ENCODE measurements at places on chromosomes 12 and 14.

GRCh38 chr14:81169711-81170103, 51.1 kb downstream of the GTF2A1 start:
- H3K27me3 ChIP-seq: no peaks in the 10 kb centered on the region
- peak overlapping the region; percentile 42 for H3K4me3 ChIP-seq
- H3K27ac ChIP-seq: no peak overlapping the region
- H3K36me3 ChIP-seq: no peaks in the 10 kb centered on the region
- no peaks in the 10 kb centered on the region for H3K4me1 ChIP-seq

DNA sequence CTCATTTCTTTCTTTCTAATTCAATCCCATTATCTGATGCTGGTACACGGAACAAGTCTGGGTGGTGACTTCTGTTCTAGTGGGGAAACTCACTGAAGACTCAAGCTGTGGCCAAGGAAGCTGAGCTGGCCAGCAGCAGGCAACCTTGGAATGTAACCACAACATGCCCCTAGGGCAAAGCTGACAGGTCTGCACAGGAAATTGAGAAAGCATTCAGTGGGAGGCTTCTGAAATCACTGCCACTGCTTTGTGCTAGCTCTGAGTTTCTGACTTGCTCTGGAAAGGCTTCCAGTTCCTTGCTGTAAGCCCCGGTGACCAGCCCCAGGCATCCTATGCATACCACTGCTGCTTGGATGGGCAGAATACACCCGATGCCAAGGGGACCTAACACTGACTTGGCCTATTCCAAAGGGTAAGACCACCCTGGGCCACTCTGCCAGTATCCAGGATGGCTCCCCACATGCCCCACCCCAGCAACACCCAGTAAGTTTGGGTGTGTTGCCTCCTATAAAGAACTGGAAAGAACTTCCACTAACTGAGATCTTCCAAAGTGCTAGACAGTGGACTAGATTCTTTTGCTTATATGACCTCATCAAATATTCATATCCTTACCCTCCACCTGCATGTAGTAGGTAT, 84.5 kb upstream of the CDKN3 start:
- no peak overlapping the region for H3K4me3 ChIP-seq
- H3K4me1 ChIP-seq: no peaks in the 10 kb centered on the region
- no peaks in the 10 kb centered on the region for H3K36me3 ChIP-seq

DNA sequence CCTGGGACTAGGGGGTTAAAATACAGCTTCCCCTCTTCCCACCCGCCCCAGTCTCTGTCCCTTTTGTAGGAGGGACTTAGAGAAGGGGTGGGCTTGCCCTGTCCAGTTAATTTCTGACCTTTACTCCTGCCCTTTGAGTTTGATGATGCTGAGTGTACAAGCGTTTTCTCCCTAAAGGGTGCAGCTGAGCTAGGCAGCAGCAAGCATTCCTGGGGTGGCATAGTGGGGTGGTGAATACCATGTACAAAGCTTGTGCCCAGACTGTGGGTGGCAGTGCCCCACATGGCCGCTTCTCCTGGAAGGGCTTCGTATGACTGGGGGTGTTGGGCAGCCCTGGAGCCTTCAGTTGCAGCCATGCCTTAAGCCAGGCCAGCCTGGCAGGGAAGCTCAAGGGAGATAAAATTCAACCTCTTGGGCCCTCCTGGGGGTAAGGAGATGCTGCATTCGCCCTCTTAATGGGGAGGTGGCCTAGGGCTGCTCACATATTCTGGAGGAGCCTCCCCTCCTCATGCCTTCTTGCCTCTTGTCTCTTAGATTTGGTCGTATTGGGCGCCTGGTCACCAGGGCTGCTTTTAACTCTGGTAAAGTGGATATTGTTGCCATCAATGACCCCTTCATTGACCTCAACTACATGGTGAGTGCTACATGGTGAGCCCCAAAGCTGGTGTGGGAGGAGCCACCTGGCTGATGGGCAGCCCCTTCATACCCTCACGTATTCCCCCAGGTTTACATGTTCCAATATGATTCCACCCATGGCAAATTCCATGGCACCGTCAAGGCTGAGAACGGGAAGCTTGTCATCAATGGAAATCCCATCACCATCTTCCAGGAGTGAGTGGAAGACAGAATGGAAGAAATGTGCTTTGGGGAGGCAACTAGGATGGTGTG, 1.9 kb downstream of the GAPDH start:
- DNase-seq: no peak
- peaks cover 34% of the 10 kb centered on the region for H3K36me3 ChIP-seq
- no peak overlapping the region for H3K27ac ChIP-seq
- H3K4me1 ChIP-seq: peaks cover 9% of the 10 kb centered on the region

DNA sequence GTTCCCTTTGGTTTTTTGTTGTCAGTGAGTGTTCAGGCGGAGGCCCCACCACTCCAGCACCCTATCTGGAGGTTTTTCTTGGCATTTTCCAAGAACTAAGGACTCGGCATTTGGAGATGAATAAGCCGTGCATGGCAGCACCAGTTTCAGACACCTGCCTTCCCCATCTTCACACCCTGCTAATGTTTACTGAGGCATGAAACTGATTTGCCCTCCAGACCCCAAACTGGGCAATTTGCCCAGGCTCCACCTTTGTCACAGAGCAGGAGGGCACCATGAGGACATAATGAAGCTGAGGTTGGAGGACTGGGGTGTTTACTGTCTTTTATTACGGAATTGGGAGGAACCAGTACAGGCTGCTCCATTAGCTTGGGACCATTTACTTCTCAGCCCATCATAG, 113.4 kb downstream of the LGMN start:
- no peaks in the 10 kb centered on the region for H3K36me3 ChIP-seq
- no peaks in the 10 kb centered on the region for H3K4me1 ChIP-seq
- H3K27ac ChIP-seq: no peak overlapping the region
- H3K4me3 ChIP-seq: no peak overlapping the region
- H3K27me3 ChIP-seq: no peaks in the 10 kb centered on the region
- no peak for DNase-seq

GRCh38 chr14:94123868-94124267, 5.5 kb downstream of the IFI27L2 start:
- H3K36me3 ChIP-seq: no peaks in the 10 kb centered on the region
- no peak overlapping the region for H3K27ac ChIP-seq
- H3K4me3 ChIP-seq: no peak overlapping the region
- no peaks in the 10 kb centered on the region for H3K4me1 ChIP-seq
- no peak for DNase-seq

DNA sequence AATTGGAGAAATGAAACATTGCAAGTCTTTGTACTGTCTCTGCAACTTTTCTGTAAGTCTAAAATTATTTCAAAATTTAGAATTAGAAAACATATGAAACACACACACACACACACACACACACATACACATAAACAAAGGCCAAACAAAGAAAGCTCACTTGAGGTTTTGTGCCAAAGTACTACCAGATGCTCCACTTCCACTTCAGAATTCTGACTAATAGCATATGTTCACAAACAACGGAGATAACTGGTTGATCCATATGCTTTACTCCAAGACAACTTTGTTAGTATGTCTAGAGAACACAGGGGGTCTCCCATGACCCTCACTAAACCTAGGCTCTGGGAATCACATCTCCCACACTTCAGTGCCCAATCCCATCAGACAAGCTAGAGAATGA, 133.8 kb upstream of the CLEC14A start:
- no peaks in the 10 kb centered on the region for H3K27me3 ChIP-seq
- no peak overlapping the region for H3K4me3 ChIP-seq
- no peak overlapping the region for H3K27ac ChIP-seq
- no peak for DNase-seq
- H3K4me1 ChIP-seq: no peaks in the 10 kb centered on the region

Measured in iPS DF 6.9 (cell line).